ENCODE measurements at places on chromosomes 1 and 21. TPM values are rescaled to one million over a fixed set of nuclear protein-coding genes. Genes with fewer than 3 reads are reported as not detected.

Gene CFHR1
- not detected for total RNA-seq

Gene ALPL
- not detected for total RNA-seq

Gene SUSD4
- total RNA-seq, result 0.23 TPM

Gene SYT14
- total RNA-seq, result not detected

Gene IL6R
- total RNA-seq, result 16.0 TPM

Gene TRAF5
- total RNA-seq, result 67.9 TPM

Gene RIMKLA
- total RNA-seq, result 2.9 TPM

Gene SPRR2G
- not detected for total RNA-seq

Gene PRMT2
- total RNA-seq, result 97.3 TPM

Gene HES2
- 0.70 TPM for total RNA-seq

Gene PLA2G2D
- total RNA-seq, result not detected

Gene TMEM63A
- 126 TPM for total RNA-seq

GRCh38 chr1:229283183-229283611, 12.3 kb downstream of the RAB4A start:
- DNase-seq, result no peak

- DNase-seq, result peak; percentile 53
These were observed at the start of gene BMP8B for GRCh38 chr1:39788758-39789570. BMP8B (minus strand) TSS chr1:39788865; CDS start chr1:39788485, 380 bp downstream.

DNA sequence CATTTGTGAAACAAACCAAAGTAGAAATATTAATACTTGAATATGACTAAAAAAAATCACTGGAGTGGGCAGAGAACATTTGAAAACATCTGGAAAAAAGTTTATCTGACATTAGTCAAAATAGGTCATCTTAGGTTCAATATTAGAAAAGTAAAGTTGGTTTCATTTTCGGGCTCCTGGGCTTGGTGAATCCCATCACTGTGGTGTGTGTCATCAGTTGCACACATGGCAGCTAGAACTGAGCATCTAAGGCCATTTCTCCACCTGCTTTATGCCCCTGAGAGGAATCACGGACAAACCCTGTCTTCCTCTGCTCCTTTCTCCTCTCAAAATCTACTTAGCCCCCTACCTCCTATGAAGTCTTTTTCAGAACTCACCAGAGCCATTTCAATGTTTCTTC, 5.4 kb downstream of the HSD11B1 start:
- DNase-seq, result peak; percentile 40

DNA sequence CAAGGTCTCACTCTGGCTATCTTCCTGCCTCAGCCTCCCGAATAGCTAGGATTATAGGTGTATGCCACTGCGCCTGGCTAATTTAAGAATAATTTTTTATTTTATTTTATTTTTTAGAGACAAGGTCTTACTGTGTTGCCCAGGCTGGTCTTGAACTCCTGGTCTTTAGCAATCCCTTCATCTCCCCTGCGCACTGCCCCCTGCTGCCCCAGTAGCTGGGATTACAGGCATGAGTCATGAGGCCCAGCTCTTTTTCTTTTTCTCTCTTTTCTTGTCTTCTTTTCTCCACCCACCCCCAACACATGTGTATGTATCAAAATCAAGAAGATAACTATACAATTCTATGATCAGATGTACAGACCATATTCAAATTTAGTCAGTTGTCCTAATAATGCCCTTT, 87.2 kb downstream of the PEX14 start:
- DNase-seq, result no peak

DNA sequence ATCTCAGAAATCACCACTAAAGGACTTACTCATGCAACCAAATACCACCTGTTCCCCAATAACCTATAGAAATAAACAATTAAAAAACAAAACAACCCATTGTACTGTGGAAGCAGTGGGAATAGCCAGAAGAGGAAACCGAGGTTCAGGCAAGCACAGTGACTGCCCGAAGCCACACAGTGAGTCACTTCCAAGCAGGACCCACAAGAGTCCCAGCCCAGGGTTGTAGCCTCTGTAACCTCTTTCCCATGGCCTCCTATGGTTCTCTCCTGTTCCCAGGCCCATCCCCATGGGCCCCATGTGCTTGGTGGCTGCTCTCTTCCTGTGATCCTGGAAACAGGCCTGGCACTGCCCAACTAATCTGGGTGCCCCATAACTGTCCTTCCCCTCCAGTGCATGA, 29.0 kb upstream of the HTR1D start:
- no peak for DNase-seq

GRCh38 chr1:42830631-42831030, 13.4 kb upstream of the SVBP start:
- DNase-seq, result no peak

GRCh38 chr1:180254854-180255253, 24.8 kb downstream of the LHX4 start:
- DNase-seq, result no peak

- no peak for DNase-seq
These were observed 11.4 kb upstream of the DNASE2B start for GRCh38 chr1:84386716-84387479.

- DNase-seq, result no peak
These were observed 85.7 kb downstream of the NRDC start for GRCh38 chr1:51792864-51793263.

DNA sequence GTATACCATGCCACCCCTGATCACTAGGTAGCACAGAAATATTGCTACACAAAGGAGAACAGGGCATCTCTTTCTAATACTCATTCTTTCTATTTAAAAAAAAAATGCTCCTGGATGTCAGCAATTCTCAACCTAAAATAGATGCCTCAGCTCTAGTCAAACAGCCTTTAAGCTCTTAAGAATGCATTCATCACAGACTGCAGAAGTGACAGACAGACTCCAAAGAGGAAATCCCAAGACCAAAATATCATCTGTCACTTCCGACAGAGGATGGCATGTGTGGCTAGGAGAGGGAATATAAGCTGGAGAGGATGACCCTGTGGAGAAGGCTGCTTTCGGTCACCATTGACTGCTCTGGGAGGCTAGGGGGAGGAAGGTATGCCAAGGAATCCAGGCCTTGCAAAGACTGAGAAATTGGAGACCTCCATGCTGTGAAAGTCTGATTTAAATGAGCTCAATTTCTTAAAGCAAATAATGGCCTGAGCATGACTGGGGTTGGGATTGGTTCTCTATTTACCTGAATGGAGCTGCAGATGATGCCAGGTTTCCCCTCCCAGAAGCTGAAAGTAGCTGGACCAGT, 277.4 kb downstream of the BRINP2 start:
- DNase-seq, result no peak

DNA sequence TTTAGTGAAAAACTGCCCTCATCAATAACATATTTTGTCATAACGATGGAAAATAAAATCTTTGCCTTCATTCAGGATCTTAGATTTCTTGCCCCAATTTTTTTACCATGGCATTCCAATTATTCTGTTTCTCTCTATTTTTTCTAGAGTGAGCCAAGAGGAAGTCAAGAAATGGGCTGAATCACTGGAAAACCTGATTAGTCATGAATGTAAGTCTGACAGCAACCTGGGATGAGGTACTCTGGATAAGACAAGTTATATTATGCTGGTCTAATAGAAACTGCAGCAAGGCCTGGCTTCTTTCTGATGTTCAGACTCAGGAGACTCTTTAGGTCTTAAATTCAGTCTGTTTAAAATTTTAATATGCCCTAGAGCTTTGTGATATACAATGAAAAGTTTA, 3.5 kb downstream of the RGS4 start:
- no peak for DNase-seq

GRCh38 chr1:116078699-116079223, 32.4 kb upstream of the MAB21L3 start:
- DNase-seq, result no peak

DNA sequence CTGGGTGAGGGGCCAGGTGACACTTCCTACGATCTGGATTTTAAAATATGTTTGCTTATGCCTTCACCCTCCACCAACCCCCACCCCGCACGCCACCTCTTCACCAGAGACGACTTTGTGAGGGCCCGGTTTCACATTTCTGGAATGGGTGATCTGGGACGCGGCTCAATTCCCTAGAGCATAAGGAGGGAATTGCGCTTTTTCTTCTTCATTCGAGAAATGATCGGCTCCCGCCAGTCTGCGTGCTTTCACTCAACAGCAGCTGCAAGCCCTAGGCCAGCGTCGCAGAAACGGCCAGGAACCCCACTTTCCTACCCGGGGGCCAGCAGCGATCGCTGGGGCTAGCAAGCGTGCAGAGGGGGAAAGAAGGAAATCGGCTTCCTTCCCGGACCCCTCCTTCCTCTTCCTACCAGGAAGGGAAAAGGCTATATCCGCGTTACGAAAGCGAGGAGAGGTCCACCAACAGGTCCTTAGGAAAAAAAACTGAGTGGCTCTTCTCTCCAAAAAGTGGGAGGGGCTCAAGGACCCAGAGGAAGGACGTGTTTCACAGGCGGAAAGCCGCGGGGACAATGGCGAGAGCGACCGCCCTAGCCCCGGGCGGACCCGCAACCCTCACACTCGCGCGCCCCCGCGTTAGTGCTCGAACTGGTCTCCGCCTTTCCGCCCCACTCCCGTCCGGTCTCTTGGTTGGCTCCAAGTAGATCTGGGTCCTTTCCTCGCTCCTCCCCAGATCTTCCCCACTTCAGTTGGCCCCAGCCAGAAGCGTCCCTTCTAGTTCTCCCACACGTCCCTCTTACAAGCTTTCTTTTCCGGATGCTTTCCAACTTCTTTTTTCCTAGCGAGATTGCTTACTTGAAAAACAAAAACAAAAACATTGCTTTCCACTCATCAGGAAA, 1.1 kb upstream of the ADAMTS1 start:
- no peak for DNase-seq

DNA sequence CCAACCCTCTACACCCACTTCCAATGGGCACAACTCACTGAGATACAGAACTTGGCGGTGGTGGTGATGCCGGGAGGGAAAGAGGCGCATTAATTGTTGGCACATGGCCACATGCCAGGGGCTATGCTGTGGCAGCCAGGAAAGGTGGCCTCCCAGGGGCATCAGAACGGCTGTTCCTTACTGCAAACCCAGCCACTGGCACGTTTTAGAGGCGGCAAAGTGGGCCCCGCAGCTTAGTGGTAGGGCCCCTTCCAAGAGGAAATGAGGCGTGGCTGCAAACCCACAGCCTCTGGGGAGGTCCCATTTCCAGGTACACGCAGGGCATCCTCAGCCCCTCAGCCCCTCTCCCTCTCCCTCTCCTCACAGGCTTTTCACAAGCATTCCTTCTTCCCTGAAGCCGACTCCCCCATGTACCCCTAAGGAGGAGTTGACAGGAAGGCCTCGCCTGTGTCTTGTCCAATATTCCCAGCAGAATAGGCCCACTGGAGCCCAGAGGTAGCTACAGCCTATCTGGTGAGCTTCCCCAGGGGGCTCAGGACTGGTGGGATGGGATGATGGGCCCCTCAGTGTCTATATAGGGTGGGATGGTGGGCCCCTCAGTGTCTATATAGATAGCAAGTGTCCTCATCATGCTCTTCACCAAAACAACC, 166.2 kb downstream of the CLIC6 start:
- DNase-seq, result no peak

DNA sequence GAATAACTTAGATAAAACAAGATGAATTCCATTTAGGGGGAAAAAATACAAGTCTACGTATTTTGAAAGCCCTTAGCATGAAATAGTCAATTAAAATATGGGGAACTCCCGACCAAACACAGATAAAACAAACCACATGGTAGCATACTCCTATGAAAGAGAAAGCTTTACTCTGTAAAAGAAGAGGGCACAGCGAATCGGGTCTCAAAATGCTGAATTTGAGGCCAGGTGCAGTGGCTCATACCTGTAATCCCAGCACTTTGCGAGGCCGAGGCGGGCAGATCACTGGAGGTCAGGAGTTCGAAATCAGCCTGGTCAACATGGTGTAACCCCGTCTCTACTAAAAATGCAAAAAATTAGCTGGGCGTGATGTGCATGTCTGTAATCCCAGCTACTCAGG, 116.9 kb upstream of the TIAM1 start:
- DNase-seq, result no peak

GRCh38 chr1:65064981-65065380, 83.0 kb upstream of the AK4 start:
- DNase-seq, result no peak

DNA sequence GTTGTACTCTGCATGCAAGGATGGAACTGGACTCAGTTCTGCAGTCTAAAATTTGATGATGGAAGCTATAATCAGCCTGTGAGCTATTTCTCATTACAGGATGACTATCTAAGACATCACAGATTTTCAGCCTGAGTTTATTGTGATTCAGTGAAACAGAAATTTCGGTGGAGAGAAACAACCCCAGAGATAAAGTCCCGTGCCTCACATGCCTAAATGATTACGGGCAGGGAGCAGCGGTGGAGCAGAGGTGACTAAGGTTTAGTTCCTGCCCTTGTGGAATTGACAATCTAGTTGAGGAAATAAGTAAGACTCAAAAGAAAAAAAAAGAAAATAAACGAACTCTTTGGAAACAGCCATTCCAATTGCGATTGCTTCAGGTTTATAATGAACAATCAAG, 96.9 kb downstream of the GRIK3 start:
- DNase-seq, result no peak

GRCh38 chr21:19197950-19198349, 794.4 kb upstream of the TMPRSS15 start:
- no peak for DNase-seq

- DNase-seq, result no peak
These were observed 92.7 kb downstream of the RGS2 start for GRCh38 chr1:192901500-192901899.

GRCh38 chr1:21234779-21235178, 55.5 kb downstream of the ECE1 start:
- no peak for DNase-seq

DNA sequence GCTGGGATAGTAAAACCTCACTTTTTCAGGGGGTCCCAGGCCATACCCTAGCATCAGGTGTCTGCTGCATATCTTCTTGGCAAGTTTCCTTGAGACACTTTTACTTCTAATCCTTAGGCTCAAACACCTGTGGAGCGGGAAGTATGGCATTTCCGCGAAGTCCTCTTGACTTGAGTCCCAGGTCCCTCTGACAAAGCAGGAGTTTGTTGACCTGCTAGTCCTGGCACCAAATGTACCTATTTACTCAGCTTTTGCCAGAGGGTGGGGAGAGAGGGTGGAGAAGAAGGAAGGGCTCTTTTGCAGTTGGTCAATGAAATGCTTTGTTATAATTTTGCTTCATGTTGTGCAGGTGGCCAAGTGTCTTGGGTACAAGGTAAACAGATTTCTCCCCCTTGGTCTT, 59.7 kb downstream of the CLIC6 start:
- no peak for DNase-seq
